ENCODE measurements at places on chromosomes 3 and 15.

DNA sequence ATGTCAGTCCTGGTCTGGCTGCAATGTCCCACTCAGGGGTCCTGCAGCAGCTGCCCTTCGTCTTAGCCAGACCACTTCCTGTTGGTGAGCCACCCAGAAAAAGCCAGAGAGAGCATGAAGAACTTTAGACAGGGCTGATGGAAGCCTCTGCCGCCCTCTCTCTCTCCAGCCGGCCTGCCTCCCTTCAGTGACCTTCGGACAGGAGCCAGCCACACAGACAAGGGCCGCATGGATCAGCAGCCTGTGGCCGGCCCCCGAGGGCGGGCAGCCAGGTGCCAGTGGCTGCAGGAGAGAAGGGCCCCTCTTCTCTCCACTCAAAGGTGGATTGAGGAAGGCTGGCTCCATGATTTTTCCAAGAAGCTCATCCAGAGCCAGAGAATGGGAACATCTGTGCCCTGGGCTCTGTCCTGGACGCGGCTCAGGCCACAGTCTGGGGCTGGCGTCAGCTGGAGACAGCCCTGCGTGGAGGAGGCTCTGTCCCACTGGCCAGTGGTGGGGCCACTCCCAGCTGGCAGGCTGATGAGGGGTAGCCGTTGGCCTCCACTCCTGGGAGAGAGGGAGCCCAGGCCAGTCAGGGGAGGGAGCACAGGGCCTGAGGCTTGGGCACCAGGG, 42.9 kb downstream of the ISG20 start:
- DNase-seq: no peak

DNA sequence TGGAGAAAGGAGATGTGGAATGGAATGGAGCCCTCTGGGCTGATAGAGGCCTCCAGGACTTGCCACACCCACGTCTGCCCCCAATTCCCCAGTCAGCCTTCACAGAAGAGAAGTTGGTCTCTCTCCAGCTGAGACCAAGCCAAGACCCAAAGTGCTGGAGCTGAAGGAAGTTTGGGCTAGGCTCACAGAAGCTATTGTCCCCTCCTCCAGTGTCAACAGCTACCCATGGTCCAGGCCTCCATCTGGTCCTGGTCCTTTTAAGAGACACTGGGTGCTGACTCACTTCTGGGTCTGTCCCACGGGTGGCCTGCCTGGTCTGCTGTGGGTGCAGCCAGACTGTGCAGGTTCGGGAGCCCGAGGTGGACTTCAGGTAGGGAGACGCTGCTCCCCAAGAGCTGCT, 179.8 kb downstream of the APBA2 start:
- no peak for DNase-seq

GRCh38 chr3:48505146-48505545, 1.2 kb upstream of the SHISA5 start:
- DNase-seq: no peak

GRCh38 chr3:59919586-59919985, 869.8 kb upstream of the CFAP20DC start:
- no peak for DNase-seq

- no peak for DNase-seq
Observed at GRCh38 chr15:85897895-85898717, 103.4 kb upstream of the KLHL25 start.

DNA sequence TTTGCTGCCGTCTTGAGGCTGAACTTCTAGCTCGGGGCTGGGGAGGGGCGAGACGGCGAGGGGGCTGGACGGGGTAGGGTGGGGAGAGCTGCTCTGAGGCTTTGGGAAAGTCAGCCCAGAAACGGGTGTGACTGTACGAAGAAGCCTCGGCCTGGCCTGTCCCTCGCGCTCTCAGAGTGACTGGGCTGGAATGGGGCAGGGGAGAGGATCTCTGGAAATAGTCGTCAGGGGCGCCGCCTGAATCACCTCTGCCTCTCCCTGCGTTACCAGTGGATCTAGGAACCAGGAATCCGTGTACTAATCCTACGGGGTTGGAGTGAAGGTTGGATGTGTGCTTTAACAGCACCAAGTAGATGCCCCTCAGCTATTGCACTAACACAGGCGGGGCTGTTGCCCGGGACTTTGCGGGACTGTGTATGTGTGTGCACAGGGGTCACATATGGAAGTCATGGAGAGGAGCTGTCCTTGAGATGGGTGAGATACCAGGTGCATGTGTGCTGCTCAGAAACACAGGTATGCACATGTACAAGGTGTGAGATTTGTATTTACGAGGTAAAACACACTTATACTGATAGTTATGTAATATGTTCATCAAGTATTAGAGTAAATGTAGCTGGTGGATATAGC, 591 bp downstream of the FOXL2NB start:
- DNase-seq: no peak

GRCh38 chr3:196414469-196414868, 17.8 kb downstream of the UBXN7 start:
- no peak for DNase-seq

DNA sequence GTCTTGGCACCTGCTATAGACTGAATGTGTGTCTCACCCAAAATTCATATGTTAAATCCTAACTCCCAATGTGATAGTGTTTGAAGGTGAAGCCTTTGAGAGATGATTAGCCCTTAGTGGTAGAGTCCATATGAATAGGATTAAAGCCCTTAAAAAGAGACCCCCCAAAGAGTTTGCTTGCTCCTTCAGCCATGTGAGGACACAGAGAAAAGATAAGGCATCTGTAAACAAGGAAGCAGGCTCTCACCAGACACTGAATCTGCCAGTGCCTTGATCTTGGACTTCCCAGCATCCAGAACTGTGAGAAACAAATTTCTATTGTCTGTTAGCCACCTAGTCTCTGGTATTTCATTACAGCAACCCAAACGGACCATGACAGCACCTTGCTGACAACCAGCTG, 16.6 kb downstream of the KPNA1 start:
- DNase-seq: no peak

DNA sequence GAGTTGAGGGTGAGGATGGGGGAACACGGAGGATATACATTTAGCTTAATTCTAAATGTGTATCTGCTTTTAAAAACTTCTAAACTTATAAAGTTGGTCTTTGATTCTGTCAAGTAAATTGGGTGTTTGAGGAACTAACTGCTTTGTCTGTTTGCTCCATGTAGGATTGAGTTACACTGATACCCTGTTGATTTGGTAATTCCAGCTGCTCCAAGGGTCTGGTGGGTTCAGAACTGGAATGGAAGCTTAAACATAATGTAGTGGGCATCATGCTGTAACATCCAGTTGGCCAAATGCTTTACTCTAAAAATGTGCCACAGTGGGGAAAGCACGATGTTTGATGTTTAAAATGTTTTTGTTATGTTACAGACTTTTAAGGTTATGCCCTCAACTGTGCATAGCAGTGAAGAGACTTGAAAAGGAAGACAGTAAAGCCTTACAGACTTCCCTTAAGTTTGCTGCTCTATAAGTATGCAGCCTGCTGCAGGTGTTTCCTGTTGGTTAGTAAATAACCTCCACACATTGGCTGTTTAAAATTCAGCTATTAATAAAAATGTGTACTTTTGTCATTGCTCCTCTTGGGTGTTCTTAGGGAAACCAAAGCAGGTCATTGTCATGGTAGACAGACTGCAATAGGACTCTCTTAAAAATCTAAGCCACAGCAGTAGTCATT, 5.9 kb upstream of the EDEM1 start:
- DNase-seq: no peak

DNA sequence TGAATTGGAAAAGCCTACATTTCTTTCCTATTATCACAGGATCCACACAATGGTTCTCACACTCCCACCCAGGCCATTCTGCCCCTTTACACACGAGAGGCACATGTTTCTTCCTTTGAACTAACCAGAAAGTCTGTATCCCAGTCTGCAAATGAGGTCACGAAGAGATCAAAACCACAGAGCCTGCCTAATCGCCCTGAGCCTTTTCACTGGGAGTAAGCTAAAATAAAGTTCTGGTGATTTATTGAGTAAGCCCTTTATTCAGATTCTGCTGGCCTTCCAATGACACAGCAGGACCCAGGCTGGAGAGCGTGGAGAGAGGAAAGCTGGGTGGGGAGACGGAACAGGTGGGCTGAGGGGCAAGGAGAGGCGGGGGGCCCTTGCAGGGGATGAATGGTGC, 78.7 kb downstream of the ATP1B3 start:
- DNase-seq: no peak

GRCh38 chr15:88118035-88118434, 138.5 kb downstream of the NTRK3 start:
- no peak for DNase-seq

DNA sequence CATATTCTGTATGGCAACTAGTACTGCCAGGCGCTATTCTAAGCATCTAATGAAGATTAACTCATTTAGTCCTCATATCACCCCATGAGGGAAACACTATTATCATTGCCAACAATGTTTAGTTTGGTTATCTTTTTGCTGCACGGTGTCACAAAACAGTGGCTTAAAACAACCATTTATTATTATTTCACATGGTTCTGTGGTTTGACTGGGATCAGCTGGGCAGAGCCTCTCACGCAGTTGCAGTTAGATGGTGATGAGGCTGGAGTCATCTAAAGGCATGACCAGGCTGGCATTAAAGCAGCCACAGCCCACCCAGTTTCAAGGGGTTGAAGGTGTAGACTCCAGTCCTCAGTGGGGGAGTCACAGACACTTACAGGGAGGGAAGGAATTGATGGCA, 32.8 kb upstream of the RASA2 start:
- no peak for DNase-seq

DNA sequence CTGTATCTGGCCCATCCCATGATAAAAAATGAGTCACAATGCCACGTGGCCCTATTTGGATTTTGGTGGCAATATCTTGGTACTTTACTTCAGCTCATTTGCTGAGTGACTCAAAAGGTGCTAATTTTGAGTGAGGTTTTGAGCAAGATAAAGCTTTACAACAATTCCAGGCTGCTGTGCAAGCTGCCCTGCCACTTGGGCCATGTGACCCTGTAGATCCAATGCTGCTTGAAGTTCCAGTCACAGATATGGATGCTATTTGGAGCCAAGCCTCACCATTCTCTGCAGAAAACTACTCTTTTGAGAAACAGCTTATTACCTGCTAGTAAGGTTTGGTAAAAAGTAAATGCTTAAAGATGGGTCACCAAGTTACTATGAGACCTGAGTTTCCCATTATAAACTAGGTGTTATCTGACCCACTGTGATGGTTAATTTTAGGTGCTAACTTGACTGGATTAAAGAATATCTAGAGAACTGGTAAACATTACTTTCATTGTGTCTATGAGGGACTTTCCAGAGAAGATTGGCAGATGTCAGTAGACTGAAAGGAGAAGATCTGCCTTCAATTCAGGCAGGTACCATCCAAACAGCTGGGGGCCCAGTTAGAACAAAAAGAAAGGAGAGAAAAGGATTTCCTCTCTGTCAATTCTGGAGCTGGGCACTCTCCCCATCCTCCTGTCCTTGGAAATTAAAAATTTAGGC, 1083.9 kb downstream of the DIPK2A start:
- no peak for DNase-seq

DNA sequence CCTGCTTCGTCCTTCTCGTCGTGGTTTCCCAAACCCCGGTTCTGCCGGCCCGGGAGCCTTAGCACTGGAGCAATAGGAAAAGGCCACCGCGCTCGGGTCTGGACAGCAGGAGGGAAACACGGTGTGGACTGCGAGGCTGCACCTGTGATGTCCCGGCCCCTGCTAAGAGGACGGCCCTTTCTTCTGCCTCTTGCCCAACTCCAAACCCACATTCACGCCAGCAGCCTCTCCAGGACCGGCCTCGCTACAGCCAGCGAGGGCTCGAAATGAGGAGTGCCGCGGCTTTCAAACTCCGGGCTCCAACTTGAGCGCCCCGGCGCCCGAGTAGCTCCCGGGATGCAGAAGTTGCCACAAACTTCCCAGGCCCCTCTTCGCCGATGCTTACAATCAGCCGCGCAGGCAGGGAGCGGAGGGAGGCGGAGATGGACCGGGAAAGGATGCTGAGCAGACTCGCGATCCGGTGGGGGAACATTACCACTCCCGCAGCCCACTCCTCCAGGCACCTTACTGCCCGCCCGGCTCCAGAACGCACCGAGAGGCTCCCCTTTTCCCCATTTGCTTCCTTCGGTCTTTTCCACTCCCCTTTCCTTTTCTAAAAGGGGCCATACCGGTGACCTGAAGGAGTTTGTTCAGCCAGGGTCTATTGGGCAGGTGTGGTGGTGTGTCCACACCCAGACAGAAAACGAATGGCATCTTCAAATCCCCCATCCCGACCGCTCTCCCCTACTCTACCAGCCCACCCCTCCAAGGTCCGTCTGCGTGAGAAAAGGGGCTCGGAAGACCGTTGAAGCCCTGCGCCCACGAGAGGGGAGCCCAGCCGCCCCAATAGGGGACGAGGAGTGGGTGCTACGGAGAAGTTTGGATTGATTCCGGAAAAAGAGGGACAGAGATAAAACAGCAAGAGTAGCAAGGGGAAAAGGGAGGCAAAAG, 18.8 kb upstream of the SATB1 start:
- DNase-seq: no peak

- no peak for DNase-seq
Observed at GRCh38 chr15:41873711-41874110, 20.1 kb downstream of the SPTBN5 start.

DNA sequence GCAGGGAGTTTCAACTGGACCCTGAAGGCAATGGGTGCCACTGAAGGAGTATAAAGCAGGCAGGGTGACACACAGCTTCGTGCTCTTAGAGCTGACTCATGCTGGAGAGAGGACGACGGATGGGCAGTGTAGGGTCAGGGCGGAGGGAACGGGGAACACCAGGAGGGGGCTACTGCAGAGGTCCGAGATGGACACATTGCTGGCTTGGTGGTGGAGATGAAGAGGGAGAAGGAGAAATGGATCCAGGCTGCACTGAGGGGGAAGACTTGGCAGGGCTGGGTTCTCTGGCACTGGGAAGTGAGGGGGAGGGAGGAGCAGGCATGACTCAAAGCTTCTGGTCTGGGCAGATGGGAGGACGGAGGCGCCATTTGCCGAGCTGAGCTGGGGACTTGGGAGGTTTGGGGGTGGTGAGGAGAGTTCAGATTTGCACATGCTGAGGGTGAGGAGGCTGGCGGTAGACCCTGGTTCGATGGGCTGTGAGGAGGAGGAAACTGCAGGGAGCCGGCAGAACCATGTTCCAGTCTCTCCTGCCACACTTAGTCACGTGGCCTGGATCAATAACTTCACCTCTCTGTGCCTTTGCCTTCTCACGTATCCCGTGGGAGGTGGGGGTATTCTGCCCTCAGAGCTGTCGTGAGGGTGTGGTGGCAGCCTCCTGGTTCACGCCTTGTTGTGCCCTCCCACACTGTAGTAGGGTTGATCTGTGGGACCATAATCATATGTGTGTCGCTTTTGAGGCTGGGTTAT, 4.6 kb upstream of the KCTD6 start:
- DNase-seq: no peak
